ENCODE measurements at places on chromosomes 2 and 18. TPM values are rescaled to one million over a fixed set of nuclear protein-coding genes. Genes with fewer than 3 reads are reported as not detected.
A peak's percentile ranks its signal among the peaks of the same experiment; 100 is the strongest.

DNA sequence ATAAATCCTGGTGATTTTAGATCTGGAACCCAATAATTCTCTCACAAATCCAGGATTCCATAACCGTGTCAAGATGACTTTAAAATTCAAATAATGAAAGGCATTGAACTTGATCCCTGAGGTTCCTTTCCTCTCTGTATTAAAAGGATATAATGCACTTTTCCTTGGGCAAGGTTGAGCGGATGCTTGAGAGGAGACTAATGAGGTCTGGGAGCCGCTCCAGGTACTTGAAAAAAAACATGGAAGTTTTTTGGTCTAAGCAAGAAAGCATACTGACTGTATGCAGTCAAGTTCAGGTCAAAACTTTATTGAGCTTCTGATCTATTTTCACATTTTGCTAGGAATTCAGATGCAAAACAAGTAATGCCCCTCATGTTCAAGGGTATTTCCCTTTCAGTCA, 318.5 kb downstream of the RAD51AP2 start:
- no peaks in the 10 kb centered on the region for H3K27me3 ChIP-seq
- no peak overlapping the region for H3K27ac ChIP-seq
- H3K4me3 ChIP-seq: no peak overlapping the region
- no peaks in the 10 kb centered on the region for H3K36me3 ChIP-seq
- no peak for DNase-seq

- H3K27ac ChIP-seq: no peak overlapping the region
- no peaks in the 10 kb centered on the region for H3K4me1 ChIP-seq
- no peak for DNase-seq
- H3K36me3 ChIP-seq: no peaks in the 10 kb centered on the region
- no peaks in the 10 kb centered on the region for H3K27me3 ChIP-seq
Measured at GRCh38 chr2:217106650-217107014, 246.8 kb upstream of the TNP1 start.

DNA sequence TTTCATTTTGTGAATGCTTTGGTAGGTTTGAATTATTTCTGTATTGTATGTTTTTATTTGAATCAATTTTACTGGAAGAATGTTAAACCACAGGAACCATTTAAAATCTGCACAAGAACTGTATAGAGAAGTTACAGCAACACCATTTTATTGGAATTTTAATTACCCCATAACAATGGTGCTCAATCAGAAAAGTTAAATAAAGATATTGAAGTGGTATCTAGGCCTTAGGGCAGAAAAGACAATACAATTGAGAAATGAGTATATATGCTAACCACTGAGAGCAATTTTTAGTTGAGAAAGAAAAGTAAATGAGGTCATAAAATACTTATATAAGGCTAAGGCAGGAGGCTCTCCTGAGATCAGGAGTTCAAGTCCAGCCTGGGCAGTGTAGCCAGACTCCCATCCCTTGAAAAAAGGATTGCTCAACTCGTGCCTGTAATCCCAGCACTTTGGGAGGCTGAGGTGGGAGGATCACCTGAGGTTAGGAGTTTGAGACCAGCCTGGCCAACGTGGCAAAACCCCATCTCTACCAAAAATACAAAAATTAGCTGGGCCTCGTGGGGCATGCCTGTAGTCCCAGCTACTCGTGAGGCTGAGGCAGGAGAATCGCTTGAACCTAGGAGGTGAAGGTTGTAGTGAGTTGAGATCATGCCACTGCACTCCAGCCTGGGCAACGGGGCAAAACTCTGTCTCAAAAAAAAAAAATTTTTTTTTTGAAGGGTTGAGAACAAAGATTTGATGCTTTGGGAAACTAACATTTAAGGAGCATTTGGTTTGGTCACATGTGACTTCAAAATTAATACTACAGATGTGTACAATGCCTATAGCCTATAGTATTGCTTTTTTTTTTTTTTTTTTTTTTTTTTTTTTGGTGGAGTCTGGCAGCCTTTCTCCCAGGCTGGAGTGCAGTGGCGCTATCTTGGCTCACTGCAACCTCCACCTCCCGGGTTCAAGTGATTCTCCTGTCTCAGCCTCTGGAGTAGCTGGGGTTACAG, 212.9 kb upstream of the STON1 start:
- no peak overlapping the region for H3K4me3 ChIP-seq
- H3K27me3 ChIP-seq: no peaks in the 10 kb centered on the region
- H3K36me3 ChIP-seq: no peaks in the 10 kb centered on the region
- DNase-seq: no peak
- H3K27ac ChIP-seq: peak overlapping the region; percentile 60
- H3K4me1 ChIP-seq: peaks cover 68% of the 10 kb centered on the region

Gene CWC22
- 20.6 TPM for total RNA-seq

GRCh38 chr18:8351161-8351560, 258.1 kb upstream of the RAB12 start:
- H3K27ac ChIP-seq: no peak overlapping the region
- no peaks in the 10 kb centered on the region for H3K36me3 ChIP-seq
- H3K4me3 ChIP-seq: no peak overlapping the region
- no peaks in the 10 kb centered on the region for H3K27me3 ChIP-seq
- no peak for DNase-seq
- no peaks in the 10 kb centered on the region for H3K4me1 ChIP-seq

DNA sequence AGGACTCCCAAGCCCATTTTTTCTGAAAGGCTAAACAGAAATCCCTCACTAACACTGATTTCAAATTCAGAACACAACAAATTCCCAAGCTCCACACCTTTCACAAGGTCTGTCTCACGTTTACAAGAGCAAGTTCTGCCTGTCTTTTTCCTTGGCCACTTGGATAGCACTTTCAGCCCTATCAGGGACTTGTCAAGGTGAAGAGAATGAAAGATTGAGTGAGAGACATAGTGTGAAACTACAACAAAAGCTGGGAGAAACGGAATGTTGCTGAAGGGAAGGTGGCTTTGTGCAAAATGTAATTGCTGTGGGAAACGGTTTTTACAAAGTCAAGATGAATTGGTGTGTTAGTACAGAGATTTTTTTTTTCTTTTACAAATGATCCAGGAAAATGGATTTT, 89.4 kb upstream of the GATA6 start:
- H3K27ac ChIP-seq: no peak overlapping the region
- no peaks in the 10 kb centered on the region for H3K27me3 ChIP-seq
- H3K4me1 ChIP-seq: no peaks in the 10 kb centered on the region

DNA sequence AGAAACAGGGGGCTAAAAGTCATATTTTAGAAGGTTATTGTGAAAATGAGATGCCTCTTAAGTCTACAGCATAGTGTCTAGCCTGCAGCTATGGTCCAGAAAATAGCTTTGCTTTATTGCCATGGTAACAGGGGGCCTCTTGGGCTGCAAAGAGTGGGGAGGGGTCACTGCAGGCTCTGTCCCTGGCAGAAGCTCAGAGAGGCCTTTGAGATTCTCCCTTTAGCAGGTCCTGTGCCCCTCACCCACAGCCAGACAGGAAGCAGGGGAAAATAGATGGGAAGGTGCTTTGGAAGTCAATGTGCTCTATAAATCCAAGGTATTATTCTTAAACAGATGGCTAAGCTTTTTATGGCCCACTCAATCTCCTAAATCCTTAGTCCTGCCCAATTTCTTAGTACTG, 1021.3 kb upstream of the GYPC start:
- no peak overlapping the region for H3K4me3 ChIP-seq
- H3K36me3 ChIP-seq: no peaks in the 10 kb centered on the region
- no peaks in the 10 kb centered on the region for H3K4me1 ChIP-seq
- H3K27me3 ChIP-seq: no peaks in the 10 kb centered on the region
- no peak for DNase-seq
- no peak overlapping the region for H3K27ac ChIP-seq

Gene APLF
- total RNA-seq: 6.9 TPM

Gene FAP
- 6.9 TPM for total RNA-seq

Gene HOXD12
- not detected for total RNA-seq

DNA sequence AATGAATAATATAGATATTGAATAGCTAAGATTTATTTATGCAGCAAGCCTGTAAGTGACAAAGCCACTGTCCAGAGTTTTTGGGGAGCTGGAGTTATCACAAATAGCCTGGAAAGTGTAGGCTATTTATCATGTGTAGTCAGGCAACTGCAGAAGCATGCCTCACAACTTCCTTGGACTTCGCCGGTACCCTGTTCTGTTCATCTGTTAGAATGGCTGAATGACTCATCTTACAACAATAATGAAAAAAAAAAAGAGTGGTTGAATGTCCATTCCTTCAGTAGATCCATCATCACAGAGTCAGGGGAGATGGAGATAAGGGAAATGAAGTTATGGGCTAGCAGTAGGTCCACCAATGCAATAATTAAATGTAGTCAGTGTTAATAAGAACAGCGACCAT, 24.0 kb upstream of the ATP5MC3 start:
- no peak overlapping the region for H3K4me3 ChIP-seq
- no peaks in the 10 kb centered on the region for H3K36me3 ChIP-seq
- H3K27ac ChIP-seq: no peak overlapping the region
- no peaks in the 10 kb centered on the region for H3K27me3 ChIP-seq
- DNase-seq: no peak

Gene CMPK2
- total RNA-seq: 9.2 TPM

GRCh38 chr2:206452750-206453149, 9.4 kb downstream of the ADAM23 start:
- H3K27me3 ChIP-seq: no peaks in the 10 kb centered on the region
- no peak overlapping the region for H3K27ac ChIP-seq
- H3K36me3 ChIP-seq: no peaks in the 10 kb centered on the region
- DNase-seq: no peak

Measured in tibial nerve (tissue), 4 donors.